HS-27A (cell line): ENCODE measurements at places on chromosomes 5 and 9.
A peak's percentile ranks its signal among the peaks of the same experiment; 100 is the strongest.

GRCh38 chr5:11494340-11494739 is 409.9 kb downstream of the CTNND2 start:
- no peak for DNase-seq

DNA sequence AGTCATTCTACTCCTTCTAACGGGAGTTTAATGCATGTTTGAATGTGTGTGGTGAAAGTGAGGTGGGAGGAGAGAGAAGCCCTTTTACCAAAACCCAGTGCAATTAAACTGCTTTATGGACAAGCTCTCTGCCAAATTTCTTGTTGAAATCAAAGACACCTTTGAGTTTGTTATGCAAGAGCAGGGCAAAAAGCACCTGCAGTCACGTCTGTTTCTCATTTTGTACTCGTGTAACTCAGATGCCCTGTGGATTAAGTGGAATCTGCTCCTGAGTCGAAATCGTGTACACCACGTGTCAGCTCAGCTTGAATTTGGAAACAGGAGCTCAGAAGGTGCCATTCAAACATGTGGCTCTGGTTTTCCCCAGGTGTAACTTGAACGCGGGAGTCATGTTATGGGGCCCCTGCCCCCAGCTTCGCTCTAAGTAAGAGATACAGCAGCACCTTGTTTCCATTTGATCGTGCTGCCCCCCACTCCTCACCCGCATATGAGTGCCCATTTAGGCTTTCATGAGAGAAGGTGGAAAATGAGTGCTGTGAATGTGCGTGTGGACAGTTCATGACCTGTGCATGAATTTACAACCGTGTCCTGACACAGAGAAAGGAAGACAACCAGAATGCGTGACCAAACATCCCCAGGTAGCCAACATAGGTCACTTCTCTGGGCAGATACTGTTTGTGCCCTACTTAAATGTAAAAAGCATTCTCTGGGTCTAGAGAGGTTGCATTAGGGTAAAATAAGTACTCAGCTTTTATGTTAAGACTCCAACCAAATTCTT is 347.0 kb upstream of the SLC30A5 start:
- no peak for DNase-seq

DNA sequence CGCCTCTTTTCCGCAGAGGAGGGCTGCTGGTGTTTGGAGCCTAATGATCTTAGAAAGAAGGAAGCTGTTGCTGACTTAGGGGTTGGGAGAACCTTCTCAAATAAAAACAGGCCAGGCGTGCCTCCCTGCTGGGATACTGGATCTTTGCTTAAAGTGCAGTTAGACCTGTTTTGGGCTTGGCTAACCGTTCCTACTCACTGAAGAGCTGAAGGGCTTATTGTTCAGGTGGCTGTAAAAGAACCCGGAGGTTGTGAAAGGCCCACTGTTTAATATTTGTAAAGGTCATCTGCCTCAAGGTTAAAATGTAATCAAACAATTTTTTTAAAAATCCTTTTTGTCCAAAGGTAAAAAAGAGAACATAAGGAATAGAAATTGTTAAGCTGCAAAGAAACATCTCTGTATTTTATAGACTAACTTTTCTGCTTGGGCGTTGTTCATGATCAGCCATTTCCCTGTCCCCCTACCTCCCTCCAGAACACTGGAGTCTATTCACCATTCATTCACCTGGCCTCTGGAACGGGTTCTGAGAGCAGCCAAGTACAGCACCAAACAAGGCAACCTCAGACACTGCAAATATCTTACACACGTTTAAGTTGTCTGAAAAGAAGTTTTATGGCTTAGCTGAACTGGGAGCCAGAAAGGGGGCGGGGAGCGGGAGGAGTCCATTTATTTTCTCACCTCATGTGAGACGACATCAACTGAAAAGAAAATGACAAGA is 18.6 kb upstream of the MTMR12 start:
- DNase-seq, result no peak

DNA sequence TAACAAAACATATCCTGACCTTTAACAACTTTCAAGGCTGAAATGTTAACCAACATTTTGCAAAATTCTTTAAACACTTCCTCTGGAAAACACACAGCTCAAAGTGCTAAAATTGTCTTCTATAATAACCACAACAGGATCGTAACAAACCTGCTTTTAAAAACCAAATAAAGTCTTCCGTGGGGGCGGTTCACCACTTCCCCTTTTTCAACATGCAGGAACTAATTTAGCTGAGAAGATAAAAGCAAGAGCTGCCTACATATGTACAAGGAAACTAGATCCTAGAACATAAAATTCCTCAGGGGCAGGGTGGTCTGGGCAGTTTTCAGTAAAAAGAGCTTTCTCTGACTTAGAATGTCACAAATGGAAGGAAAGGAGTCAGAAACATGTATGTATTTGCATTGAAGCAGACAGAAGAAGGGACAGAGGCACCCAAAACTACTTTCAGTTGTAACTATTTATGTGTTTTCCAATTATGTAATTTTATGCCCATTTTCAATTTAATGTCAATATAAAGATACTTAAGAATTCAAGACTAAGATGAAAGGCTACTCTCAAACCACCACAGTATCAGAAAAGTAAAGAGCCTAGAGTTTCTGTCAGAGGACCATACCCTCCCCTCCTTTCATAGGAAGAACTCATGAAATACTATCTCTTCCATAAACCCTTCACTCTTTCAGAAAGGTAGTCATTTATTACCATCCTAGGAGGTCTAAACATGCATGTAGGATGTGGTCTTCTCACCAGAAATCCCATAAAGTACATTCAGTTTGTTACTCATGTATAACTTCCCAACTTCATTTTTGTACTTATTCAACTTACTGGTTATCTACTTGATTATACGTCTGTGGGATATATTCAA is 185.9 kb upstream of the RASA1 start:
- DNase-seq, result no peak

DNA sequence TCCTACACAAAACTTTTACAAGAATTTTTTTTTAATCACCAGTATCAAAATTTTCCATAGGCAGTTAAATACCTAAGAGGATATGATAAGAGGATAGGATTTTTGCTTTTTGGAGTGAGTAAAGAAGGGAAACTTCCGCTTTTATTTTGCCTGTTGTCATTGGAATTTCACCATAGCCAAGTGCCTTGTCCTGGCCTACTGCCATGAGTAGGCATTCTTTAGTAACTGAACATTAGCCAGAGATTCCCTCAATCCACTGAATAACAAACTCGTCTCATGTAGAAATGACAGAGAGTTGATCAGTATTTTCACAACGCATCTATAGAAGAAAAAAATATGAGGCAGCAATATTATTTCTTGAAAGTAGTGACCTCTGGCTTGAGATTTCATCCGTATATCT is 289.6 kb upstream of the ADAMTSL1 start:
- DNase-seq, result no peak

DNA sequence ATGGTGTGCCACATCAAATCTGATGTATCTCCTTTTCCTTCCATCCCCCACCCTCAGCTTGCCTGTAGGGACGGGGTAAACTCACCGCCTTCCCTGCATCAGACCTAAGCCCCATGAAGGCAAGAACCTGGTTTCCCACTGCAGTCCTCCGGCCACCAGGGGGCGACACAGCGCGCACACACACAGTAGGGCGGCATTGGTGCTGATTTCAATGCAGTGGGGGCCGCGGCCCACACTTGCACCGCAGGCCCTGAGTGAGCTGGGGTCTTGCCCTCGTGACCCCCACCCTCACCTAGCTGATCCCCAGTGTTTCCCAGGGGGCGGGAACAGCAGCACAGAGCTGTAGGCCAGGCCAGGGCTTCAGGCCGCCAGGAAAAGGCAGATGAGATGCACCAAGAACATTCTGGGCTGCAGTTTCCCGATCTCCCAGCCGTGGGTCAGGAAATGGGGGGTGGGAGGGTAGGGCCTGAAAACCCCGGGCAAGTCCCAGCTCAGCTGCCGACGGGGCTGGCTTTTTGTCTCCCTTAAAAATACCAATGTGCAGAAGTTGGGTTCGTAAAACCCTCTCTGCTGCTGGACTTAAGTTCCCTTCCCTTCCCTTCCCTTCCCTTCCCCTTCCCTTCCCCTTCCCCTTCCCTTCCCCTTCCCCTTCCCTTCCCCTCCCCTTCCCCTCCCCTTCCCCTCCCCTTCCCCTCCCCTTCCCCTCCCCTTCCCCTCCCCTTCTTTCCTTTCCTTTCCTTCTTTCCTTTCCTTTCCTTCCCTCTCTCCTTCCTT is 19.5 kb downstream of the FAM163B start:
- no peak for DNase-seq

- peak; percentile 69 for DNase-seq
Measured at GRCh38 chr5:39714036-39714698, 289.4 kb upstream of the DAB2 start.

DNA sequence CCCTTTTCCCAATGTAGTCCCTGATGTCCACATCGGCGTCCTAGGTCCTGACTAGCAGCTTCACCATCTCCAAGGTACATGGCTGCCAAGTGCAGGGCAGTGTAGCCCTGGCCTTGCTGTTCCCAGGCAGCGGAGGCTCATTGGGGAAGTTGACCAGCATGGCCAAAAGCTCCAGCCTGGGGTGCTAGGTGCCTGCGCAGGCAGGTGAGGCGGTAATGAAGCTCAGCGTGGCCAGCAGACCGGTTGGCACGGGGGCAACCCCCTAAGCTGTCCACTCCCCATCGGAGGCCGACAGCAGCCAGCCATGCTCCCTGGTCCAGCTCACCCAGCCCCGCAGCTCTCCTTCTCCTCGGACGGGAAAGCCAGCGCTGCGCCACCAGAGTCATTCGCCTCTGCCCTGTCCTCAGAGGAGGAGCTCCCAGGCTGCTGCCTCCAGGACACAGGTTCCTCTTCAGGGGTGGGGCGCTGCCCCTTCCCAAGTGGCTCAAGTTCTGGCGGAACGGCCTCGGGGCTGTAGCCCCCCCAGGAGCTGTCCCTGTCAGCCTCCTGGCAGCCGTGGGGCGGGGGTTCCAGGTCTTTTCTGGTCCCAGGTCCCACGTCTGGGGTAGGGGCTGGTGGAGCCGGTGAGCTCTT is 1218.2 kb downstream of the FOXD4L5 start:
- DNase-seq, result no peak

GRCh38 chr9:96448546-96449170 is 1.3 kb upstream of the HABP4 start:
- no peak for DNase-seq

GRCh38 chr5:88707216-88707965 is 175.6 kb downstream of the MEF2C start:
- peak; percentile 36 for DNase-seq

DNA sequence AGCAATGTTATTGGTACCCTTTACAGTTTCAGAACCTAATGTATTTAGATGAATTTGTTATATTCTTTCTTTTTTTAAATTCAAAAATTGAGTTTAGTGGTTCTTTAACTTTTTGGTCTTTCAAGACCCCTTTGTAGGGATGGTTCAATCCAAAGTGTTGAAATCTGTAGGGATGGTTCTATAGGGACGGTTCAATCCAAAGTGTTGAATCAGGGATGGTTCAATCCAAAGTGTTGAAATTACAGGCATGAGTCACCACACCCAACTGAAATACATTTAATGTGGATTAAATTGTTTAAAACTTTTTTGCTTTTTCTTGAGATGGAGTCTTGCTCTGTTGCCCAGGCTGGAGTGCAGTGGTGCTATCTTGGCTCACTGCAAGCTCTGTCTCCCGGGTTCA is 30.6 kb downstream of the SNX2 start:
- DNase-seq, result no peak

- no peak for DNase-seq
Measured at GRCh38 chr5:25964009-25964372, 1074.4 kb downstream of the CDH9 start.

- DNase-seq, result no peak
Measured at GRCh38 chr5:74222806-74223205, 417.7 kb downstream of the ENC1 start.

GRCh38 chr5:67416986-67417385 is 220.4 kb upstream of the CD180 start:
- DNase-seq, result no peak

DNA sequence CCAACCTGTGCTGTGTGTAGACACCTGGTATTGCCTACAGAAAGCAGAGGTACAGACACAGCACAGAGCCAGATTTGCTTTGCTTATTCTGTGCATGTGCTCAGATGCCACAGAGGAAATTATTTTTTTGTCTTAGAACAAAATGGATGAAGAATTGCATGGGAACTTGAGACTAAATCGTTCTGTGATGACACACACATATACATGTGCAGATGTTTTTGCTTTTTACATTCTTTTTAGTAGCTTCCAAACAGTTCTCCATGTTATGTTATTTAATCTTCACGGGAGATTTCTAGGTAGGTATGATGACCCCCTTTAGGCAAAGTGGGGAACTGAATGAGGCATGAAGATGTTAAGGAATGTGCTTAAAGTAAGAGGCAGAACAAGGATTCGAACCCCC is 221.5 kb upstream of the PANK3 start:
- no peak for DNase-seq

- peak; percentile 11 for DNase-seq
Measured at GRCh38 chr9:129111528-129112151, 425 bp downstream of the PTPA start.

DNA sequence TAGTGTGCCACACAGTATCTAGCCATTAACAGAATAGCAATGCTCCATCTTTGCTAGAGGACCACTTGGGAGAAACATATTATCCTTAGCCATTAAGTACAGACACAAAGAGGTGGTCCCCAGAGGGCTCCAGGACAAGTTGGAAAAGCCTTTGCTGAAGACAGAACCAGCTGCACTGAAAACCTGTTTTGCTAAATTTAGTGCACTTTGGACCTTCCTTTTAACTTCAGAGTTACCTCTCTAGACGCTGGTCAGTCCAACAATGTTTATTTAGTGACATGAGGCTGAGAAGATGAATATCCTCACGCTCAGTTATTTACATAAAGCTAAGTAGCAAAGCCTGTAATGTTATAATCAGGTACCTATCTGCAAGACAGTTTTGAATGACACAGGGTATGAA is 265.0 kb upstream of the ZNF608 start:
- no peak for DNase-seq

- DNase-seq, result no peak
Measured at GRCh38 chr9:83588256-83588655, 34.7 kb upstream of the IDNK start.

GRCh38 chr5:67192719-67193438 is 3.7 kb downstream of the CD180 start:
- no peak for DNase-seq

GRCh38 chr5:111134864-111135263 is 42.7 kb downstream of the WDR36 start:
- DNase-seq, result no peak

DNA sequence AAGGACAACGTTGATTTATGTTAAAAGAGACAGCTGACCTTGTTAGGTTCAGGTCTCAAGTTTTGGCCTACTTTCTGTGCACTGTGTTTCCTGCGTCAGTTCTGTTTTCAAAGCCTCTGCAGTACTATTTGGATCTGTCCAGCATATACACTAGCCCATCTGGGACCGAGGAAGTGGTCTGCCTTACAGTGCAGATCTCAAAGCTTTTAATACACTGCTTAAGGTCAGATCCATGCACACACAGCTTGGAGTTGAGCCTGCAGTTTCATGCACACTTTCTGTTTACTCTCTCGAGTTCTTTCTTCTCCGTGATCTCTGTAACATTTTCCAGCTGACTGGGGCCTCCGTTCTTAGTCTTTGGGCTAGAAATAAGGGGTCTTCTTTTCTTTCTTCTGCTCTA is 24.1 kb downstream of the CARTPT start:
- no peak for DNase-seq

DNA sequence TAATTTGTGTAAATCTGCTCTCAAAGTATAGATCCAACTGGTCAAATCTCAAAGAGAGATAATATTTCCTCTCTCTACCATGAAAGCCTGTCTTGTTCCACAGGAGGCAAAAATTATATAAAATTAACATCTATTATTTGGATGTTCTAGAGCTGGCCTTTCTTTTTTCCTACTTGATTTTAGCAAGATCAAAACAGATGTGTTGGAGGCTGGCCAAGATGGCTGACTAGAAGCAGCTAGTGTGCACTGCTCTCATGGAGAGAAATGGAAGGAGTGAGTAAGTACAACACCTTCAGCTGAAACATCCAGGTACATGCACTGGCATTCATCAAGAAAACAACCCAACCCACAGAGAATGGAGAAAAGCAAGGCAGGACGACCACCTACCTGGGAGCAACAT is 298.6 kb upstream of the SLC24A2 start:
- no peak for DNase-seq
